Stimulated activated CD4-positive, alpha-beta T cell treated with anti-CD3 and anti-CD28 coated beads, TNF-alpha, amount 100 ng/mL, for 24 hours (primary cell): ENCODE measurements at places on chromosomes 4 and X.

DNA sequence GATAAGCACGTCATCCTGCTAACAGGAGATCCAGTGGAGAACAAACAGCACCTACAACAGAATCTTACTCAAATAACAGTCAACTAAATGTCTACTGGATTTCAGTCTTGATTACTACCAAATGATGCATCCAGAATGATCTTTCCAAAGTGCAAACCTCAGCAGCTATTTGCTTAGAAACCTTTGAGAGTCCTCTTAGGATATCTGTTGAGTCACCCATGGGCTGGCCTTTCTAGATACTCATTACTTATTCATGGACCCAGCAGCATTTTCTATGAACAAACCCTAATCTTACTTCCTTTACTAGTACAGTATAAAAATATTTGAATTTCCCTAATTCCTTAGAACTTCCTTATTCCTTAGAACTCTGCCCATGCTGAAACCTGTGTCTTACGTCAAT is 118.5 kb upstream of the PABPC4L start:
- DNase-seq, result no peak

GRCh38 chr4:82428526-82428968 is 1.7 kb downstream of the HNRNPDL start:
- DNase-seq, result no peak

DNA sequence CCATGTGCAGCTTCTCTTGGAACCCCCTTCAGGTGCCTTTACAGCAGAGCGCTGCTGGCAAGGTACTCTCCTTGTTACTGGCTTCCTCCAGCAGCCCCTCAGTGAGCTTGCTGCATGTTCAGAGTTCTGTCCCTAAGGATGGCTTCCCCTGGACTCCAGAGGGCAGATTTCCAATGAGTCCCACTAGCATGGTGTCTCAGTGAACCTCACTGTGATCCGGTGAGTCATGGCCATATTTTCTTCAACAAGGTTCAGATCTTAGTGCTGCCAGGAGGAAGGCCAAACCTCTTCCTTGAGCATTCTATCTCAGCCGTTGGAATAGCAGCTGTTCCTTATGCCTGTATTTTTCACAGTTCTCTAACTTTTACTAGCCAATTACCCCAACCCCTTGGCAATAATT is 98.8 kb downstream of the CASK start:
- DNase-seq, result no peak

DNA sequence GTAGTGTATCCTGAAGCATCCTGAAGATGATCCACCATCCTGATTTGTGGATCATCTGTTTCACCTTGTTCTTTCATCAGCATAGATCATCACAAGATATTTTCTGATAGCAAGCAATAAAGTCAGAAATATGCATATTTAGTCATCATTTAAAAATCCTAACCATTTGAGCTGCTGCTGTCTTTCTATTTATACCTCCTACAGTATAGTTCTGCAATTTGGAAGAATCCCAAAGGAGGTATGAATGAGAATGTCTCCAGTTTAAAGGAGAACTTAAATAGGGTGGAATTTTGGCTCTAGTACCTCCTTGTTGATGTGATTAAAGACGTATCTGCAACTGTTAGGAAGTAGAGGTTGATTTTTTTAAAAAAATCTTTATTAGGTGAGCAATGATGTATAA is 7.6 kb downstream of the SLC25A14 start:
- no peak for DNase-seq

DNA sequence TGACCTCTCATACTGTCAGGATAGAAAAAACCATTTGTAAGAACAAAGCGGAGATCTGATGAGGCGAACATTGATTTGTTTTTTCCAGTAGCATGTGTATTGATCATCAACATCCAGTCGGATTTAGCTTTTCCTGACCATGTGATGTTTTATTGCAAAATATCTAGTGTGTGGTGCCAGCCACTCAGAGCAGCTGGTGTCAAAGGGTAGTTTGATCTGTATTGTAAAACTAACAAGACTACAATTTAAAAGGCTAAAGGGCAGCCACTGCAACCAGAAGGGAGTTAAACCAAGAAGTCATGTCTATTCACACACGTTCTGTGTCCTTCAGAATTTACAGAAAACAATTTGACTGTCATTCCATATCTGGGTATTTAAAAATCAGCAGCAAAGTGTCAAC is 719.0 kb upstream of the FRG1 start:
- no peak for DNase-seq

GRCh38 chrX:154373340-154374306 is 811 bp downstream of the FLNA start:
- DNase-seq, result no peak

- no peak for DNase-seq
Measured at GRCh38 chr4:158043971-158044618, 128.7 kb downstream of the GASK1B start.

- no peak for DNase-seq
Measured at GRCh38 chrX:68710870-68711576, 63.6 kb downstream of the STARD8 start.

GRCh38 chr4:70914631-70915030 is 12.5 kb downstream of the MOB1B start:
- no peak for DNase-seq

DNA sequence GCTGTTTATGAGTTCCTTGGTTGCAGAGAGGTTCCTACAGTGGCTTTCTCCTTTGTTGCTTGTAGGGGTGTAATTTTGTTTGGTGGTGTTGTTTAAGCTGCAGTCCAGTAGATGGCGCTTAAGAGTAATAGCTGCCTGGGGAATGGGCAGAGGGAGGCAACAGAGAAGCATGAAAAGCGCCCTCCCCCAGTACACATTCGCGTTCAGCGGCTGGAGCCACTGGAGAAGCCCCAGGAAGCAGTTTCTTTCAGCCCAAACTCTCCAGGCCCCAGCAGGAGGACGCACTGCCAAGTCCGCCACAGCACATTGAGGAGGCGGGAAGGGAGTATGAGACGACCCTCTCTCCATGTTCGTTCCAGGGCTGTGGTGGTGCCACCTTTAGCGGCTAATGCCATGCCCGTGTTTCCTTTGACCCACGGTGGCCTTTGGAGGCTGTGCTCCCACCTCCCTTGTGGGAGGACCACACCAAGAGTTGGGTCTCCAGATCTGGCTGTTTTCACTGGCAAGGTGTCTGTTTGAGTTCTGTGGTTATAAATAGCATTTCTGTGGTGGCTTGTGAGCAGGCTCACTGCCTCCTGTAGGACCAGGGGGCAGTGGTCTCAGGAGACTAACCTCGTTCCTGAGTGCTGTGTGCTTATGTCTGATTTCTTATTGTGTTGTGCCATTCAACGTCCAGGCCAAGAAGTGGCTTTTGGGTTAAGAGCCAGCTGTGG is 252.3 kb downstream of the ARHGAP10 start:
- DNase-seq, result no peak

GRCh38 chr4:119068529-119068962 is 67.1 kb upstream of the MYOZ2 start:
- no peak for DNase-seq

- peak; percentile 54 for DNase-seq
Measured at GRCh38 chrX:154308108-154308946, 12.7 kb downstream of the TKTL1 start.

- no peak for DNase-seq
Measured at GRCh38 chr4:181933471-181933870, 309.7 kb upstream of the TENM3 start.

GRCh38 chr4:151809716-151810115 is 48.9 kb upstream of the GATB start:
- DNase-seq, result no peak

- no peak for DNase-seq
Measured at GRCh38 chr4:24443200-24443599, 141.2 kb downstream of the DHX15 start.

- no peak for DNase-seq
Measured at GRCh38 chr4:142354794-142355420, 491.2 kb downstream of the INPP4B start.

GRCh38 chr4:144787365-144788258 is 141.7 kb downstream of the HHIP start:
- no peak for DNase-seq

- DNase-seq, result no peak
Measured at GRCh38 chrX:140765043-140765784, 55.7 kb downstream of the LINC00632 start.

DNA sequence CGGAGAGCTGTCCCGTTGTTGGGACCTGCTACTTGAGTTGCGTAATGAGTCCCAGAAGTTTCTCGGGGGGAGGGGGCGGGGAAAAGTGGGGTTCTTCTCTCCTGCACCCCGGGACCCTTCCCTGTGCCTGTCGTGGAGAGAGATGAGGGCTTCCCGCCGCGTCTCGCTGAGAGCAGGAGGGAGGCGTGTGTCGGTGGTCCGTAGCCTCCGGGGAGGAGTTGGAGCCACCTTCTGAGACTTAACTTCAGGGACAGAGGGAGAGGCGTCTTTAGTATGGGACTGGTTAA is 698 bp downstream of the AFF1 start:
- DNase-seq, result no peak
